ENCODE measurements at places on chromosomes 7 and 10.

DNA sequence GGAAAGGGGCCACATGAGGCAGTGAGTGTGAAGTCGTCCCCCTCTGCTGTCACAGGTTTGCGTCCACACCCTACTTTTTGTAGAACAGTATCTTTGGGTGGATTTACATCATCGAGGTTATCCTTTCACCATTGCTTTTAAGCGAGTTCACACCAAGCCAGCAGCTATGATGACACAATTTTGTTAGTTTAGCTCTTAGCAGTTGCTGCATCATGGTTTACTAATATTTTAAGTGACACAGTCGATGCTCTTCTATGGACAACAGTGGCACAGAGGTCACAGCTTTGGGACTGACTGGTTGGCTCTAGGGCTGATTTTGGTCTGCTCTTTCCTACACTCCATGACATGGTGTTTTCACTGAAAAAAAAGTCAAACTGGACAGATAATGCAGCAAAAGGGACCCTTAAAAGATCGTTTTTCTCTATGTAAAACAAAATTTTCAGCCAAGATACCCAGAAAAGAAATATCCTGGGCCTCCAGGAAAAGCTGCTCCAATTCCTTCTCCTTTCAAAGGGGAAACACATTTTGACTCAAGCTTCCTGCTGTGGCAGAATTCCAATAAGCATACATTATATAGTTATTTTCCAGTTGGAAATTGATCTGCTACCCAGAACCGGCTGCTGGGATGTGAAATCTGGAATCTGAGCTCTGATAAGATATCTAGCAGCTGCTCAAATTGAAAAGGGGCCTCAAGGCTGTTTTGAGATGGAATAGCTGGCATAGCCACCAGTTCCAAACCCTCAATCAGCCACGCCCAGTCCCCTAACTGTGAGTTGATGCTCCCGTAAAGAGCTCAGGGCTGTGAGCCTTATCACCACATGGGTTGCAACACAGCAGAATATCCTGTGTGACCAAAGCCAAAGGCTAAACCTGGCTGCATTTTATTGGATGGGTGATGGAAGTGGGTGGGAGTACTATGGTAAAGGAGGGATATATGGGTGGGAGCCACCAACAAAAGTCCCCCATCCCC, 114.2 kb downstream of the SMURF1 start:
- DNase-seq, result no peak

- no peak for DNase-seq
Observed at GRCh38 chr7:55059021-55059420, 40.2 kb downstream of the EGFR start.

DNA sequence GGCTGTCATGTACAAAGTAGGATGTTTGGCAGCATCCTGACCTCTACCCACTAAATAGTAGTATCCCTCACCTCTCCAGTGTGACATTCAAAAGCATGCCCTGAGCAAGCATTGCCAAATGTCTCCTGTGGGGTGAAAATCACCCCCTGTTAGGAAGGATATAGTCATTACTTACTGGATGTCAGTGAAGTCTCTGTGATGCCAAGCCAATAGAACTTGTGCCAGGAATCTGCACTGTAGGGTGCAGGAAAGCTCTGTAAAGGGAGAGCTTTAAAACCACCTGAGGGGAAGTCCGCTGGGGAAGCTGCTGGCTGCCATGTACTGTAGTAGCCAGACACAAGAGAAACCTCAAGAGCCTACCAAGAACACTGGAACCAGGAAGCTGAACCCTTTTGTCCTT, 170.7 kb upstream of the DKK1 start:
- no peak for DNase-seq

DNA sequence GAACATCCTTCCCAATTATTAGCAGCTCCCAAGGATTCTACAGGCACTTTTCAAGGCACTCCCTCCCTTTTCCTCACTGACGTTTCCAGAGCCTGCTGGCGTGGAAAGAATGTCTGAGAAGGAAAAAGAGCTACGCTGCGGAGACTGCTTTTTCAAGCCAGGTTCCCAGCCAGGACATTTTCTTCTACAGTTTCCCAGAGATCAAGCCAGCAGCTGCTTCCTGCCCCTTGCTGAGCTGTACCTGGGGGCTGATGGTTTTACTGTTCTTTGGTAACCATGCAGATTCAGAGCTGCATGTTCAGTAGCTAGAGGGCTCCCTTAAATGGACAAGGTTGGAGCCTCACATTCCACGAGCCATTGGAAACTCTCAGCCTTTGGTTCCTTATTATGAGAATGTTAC, 133.4 kb downstream of the EVX1 start:
- DNase-seq, result no peak

GRCh38 chr10:118903251-118903650, 126.3 kb upstream of the NANOS1 start:
- no peak for DNase-seq

GRCh38 chr10:1057106-1057657, 997 bp downstream of the WDR37 start:
- no peak for DNase-seq

GRCh38 chr7:23011222-23011924, 2.6 kb downstream of the HYCC1 start:
- DNase-seq, result no peak

DNA sequence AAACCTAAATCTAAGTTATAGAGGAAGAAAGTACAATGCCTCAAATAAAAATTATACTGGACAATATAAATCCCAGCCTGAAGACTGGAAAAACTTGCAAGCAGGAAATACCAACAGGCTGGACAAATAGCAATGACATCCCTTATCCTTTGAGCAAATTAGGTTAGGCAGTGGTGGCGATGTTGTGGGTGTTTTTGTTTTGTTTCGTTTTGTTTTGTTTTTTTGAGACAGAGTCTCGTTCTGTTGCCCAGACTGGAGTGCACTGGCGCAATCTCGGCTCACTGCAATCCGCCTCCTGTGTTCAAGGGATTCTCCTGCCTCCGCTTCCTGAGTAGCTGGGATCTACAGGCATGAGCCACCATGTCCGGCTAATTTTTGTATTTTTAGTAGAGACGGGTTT, 57.3 kb upstream of the TES start:
- DNase-seq, result no peak

DNA sequence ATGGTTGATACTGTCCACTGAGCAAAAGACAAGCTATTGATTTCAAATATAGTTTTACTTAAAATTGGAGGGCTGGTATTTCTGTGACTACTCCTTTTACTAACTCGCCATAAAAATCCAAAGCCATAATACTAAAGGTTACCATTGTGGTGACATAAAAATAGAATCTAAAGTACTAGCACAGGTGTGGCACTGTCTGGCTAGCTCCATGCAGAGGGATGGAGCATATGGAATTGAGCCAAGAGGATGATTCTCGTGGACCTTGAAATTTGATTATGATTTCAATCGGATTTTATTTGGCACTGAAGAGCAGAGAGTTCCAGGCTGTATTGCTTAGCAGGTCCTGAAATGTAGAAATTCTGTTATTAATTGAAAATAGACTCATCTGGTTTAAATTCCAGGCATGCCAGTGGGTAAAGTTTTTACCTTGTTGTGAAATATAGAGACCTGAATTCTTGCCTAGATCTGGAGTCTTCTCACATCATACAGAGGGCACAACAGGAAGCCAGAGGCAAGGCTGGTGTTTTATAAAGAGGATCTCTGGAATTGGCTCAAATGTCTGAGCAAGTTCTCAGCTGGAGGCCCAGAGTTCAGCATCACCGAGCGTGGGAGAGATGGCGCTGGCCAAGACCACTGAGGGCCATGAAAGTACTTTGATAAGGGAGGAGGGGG, 29.9 kb upstream of the DLD start:
- no peak for DNase-seq

DNA sequence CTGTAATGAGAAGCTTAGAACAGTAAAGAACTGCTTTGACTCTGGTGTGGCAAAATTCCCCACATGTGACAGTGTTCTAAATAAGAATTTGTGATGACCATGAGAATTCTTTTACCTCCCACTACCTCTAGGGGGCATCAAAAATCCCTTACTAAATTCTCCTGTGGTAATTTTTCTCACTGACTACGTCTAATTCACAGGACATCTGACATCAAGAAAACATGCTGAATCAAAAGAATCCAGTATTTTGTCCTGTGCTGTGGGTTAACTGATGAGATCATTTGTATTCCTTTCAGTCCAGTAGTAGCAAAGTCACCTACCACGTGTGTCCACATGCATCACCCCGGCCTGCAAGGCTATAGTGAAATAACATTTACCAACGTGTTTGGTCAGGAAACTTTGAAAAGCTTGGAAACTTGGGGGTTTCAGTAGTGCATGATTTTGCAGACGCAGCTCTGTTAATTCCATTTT, 103.8 kb downstream of the ATE1 start:
- no peak for DNase-seq

Data from stimulated activated CD8-positive, alpha-beta memory T cell treated with anti-CD3 and anti-CD28 coated beads, Interleukin-4, amount 100 ng/mL, for 1 hour (primary cell).